ENCODE measurements at places on chromosomes 1 and 21.

DNA sequence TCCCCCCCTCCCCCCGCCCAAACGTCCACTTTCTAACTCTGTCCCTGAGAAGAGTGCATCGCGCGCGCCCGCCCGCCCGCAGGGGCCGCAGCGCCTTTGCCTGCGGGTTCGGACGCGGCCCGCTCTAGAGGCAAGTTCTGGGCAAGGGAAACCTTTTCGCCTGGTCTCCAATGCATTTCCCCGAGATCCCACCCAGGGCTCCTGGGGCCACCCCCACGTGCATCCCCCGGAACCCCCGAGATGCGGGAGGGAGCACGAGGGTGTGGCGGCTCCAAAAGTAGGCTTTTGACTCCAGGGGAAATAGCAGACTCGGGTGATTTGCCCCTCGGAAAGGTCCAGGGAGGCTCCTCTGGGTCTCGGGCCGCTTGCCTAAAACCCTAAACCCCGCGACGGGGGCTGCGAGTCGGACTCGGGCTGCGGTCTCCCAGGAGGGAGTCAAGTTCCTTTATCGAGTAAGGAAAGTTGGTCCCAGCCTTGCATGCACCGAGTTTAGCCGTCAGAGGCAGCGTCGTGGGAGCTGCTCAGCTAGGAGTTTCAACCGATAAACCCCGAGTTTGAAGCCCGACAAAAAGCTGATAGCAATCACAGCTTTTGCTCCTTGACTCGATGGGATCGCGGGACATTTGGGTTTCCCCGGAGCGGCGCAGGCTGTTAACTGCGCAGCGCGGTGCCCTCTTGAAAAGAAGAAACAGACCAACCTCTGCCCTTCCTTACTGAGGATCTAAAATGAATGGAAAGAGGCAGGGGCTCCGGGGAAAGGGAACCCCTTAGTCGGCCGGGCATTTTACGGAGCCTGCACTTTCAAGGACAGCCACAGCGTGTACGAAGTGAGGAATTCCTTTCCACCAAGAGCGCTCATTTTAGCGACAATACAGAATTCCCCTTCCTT lies 158.1 kb downstream of the RUNX1 start:
- no peak for DNase-seq

GRCh38 chr1:225919906-225920305 lies 4.1 kb downstream of the PYCR2 start:
- no peak for DNase-seq

DNA sequence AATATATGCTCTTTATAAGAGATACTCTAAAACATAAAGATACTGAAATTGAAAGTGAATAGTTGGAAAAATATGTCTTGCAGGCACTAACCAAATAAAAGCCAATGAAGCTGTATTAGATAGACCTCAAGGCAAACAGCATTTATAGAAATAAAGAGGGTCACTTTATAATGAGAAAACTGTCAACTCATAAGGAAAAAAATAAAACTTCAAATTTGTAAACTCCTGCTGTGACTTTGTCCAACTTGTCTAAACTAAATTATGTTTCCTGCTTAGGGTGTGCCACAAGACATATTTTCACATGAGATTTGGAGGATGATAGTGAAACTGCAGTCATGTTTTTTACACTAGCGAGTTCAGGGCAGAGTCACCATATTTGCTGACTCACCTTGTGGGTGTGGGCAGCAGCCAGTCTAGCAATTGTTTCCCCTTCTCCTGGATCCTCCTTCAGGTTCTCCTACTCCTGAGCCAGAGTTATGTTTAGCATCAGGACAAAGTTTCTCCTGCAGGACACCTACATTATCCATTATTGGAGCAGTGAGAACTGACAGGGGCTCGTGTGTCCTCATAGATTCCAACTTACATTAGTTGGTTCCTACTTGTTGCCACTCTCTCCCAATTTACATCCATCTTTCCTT lies 43.8 kb downstream of the CD53 start:
- no peak for DNase-seq

DNA sequence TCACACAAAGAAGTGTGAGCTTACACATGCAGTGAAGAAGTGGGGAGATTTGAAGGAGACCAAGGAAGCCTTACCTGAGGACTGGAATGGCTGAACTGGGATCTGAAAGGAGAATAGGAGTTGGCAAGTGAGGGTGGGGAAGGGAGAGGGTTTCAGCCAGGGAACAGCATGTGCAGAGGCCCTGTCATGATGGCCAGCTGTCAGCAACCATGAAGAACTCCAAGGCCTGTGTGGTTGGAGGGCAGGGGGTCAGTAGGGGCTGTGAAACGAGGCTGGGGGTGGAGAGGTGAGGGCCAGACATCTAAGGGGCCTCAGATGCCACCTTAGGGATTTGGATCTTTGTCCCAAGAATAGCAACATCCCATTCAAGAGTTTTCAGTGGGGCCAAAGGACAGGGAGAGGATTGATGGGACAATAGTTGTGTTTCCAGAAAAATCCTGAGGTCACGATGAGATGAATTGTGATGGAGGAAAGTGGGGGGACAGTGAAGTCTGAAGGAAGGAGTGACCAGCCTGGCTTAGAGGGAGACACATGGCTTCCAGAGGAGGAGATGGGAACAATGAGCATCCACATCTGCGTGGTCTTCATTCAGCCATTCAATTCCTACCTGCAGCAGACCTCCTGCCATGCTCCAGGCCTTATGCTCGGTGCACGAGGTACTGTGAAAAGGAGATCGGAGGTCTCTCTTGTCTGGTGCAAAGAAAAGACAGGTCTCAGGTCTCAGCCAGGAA lies 187.6 kb downstream of the MATN1 start:
- no peak for DNase-seq

DNA sequence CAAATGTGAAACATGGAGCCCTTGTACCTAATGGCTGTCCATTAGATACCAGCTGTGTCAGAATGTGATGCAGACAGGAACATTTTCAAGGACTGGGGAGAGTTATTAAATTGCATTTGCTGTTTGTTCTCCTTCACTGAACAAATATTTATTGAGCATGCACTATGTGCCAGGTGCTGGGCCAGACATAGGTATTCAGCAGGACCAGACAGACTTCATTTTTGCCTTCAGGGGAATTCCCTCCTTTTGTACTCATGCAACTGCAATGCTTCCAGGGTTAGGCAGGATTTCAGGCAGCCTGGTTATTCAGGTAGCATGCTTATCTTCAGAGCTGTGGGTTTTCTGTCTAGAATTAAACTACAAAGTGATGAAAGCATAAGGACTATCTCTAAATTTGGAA lies 64.2 kb upstream of the SMYD2 start:
- no peak for DNase-seq

- DNase-seq: no peak
These were observed 1.0 kb upstream of the CRTC2 start for GRCh38 chr1:153959454-153959853.

DNA sequence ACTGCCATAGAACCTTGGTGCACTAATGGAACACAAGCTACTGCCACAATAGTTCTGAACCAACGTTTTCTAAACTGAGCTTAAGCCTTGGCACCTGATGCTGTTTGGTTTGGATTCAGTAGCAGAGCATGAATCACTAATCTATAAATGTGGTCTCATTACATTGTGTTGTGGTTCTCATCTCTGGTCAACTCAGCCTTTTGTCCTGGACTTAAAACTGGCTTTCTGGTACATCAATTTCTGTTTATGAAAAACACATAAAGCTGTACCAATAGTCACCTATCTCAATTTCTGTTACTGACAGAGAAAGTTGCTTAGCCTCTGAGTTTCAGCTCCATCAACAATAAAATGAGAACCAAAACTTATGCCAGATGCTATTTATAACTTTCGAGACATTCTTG lies 197.5 kb upstream of the KIAA0040 start:
- DNase-seq: no peak

GRCh38 chr1:209106861-209107260 lies 476.7 kb upstream of the CAMK1G start:
- no peak for DNase-seq

DNA sequence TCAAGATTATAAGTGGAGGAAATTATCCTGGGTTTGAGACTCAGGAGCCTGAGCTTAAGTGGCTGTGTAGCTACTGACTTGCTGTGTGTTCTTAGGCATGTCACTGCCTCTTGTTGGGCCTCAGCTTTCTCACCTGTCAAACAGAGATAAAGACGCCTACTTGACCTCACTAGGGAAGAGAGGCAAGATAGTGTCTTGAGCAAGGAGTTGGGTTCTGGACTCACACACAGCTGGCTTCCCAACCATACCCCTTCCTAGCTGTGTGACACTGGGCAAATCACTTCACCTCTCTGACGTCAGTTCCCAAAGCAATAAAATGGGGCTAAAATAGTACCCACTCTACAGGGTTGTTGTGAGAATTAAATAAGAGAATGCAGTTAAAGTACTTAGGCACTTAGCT lies 11.6 kb upstream of the EPB41 start:
- no peak for DNase-seq

GRCh38 chr1:39671793-39672550 lies at the start of gene NT5C1A:
Gene NT5C1A, minus strand, starts transcription at chr1:39672107. Its CDS starts 69 bp downstream, at chr1:39672038.
- DNase-seq: no peak

DNA sequence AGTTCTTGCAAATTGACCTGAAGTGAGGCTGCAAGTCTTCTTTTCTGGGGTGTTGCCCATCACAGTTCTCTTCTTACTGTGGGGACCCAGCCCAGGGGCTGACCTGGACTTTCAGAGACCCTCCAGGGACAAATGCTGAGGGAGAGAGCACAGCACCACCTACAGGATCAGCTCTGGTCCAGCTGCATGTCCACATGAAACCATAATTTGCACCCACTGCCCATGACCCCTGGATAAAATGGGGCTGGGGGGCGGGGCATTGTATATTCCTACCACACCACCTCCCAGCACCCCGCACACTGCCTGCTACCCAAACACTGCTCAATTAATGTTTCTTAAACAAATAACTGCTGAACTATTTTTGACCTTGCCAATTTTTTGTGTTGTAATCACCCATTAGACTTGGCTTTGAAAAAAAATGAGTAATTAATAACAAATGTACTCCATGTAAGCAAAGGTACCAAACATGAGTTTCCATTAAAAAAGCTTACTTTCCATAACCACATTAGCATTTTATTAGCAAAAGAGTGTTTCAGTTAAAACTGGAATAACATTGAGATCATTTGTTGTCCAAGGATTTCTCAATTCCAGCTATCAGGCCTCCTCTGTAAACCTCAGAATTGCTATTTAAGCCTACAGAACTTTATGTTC lies 168.0 kb upstream of the RAB4A start:
- no peak for DNase-seq

- DNase-seq: no peak
These were observed 277.3 kb upstream of the FMN2 start for GRCh38 chr1:239814306-239814881.

DNA sequence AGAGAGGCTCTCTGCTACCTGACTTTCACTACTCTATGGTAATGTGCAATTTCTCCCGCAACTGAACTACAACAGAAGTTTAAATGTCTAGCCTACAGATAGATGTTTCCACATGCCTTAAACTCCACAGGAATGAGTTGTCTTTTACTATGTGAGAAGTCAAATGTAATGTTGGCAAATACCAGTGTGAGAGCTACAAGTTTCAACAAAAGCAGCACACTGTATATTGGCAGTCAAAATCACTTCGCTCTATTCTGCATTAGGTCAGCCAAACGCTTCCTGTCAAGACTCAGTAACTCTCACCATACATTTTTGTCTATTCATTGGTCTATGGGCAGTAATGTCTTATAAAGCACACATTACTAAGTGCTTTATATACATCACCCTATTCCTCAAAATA lies 41.9 kb downstream of the LUZP1 start:
- DNase-seq: no peak

GRCh38 chr1:17568014-17568900 lies 28.8 kb downstream of the ARHGEF10L start:
- DNase-seq: no peak

- DNase-seq: no peak
These were observed 63.8 kb downstream of the LAMC1 start for GRCh38 chr1:183087001-183087400.

- no peak for DNase-seq
These were observed 14.5 kb upstream of the NRIP1 start for GRCh38 chr21:15079269-15079668.

DNA sequence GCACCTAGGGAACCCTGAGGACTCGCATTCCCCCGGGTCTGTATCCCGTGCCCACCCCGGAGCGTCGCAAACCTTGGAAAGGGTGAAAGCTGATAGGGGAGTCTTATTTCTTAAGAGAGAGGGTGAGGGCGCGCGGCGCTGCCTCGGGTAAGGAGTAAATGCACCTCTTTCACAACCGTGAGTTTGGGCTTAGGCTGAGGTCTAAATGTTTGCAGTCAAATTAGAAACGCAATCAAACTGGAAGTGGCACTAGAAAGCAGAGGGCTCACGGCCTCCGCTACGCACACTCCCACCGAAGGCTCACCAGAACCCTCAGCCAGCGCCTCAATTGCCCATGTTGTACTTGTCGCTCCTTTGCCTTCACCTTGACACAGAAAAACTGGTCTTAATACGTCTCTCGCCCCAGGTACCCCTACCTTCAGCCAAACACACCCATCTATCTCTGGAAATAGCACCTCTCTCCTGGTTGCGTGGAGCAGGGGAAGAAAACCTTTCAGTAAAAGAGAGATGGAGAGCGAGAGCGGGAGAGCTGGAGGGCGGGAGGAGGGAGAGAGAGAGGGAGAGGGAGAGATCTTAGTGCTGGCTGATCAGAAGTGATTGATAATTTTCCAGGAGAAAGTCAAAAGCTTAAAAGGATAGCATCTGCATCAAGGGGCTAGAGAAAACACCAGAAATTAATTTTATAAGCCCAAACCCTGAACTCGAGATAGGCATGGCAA lies 1.7 kb upstream of the HLX start:
- no peak for DNase-seq

GRCh38 chr21:19855522-19855921 lies 1142.7 kb upstream of the NCAM2 start:
- no peak for DNase-seq

- DNase-seq: no peak
These were observed 252.5 kb upstream of the IRF2BP2 start for GRCh38 chr1:234862360-234862943.

DNA sequence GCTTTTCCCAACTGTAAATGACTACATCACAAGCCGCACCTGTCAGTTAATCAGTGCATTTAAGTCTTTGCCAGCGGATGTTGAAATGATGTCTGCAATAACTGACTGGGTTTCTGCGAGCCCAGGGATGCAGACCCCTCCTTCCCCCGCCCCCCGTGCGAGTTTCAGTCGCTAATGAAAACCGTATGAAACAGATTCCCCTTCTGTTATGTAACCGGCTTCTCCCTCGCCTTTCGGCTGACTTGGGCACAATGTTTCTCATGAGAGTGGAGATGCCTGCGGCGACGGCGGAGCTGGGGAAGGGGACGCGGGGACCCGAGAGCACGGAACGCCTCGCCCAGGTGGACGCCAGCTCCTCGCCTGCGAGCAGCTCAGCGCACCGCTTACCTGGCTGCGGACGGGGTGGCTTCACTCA lies 753 bp downstream of the KCNJ6 start:
- no peak for DNase-seq

DNA sequence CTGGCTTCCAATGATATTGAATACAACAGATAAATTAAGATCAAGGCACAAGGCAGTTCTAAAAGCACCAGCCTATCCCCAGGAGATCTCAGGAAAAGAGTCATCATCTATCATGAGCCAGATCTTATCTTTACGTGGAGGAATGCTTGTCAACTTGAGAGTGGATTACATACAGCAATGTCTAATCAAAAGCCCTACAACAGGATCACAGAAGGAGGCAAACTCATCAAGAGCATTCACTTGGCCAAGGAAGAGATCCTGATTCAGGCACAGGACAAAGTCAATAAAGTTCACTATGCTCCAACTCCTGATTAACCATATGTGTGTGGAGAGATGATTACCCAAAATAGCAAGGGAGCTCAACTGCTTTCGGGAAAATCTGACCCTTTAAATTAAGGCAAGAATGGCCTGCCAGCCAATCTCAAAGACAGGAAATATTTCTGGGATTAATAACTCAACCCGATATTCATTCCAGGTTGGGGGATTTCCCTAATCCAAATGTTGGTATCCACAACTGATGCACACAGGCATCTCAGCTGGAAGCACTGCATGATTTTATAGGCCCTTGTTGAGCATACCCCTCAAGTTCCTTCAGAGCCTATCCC lies 33.7 kb downstream of the TBX15 start:
- no peak for DNase-seq

Data from activated naive CD4-positive, alpha-beta T cell (primary cell).